ENCODE measurements at places on chromosomes 11 and 22.

DNA sequence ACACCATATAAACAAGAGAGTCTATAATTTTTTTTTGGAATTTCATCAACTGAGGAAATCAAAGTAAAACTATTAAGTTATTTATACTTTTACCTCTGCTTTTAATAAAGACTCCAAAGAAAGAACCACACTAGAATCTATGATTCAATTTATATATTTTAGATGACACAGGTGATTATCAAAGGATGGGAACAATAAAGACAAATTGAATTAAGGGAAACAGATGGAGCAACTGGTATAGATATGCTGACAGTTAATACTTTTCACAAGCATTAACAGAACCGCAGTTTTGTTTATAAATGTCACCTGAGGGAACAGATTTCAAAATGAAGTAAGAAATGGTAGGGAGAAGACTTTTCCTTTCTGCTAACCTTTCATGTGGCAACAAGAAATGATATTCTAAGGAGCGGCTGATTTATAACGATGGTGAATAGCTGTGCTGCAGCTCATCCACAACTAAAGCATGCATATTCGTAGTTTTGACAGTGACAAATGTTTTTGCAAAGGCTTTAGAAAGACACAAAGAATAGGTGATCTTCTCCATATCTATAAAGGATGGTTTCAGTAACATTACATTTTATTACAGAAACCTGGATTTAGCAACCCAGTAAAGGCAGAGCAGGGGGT is 1502.9 kb upstream of the RAG2 start:
- DNase-seq: no peak

GRCh38 chr11:3104051-3104714 is 47.0 kb upstream of the CARS1 start:
- DNase-seq: no peak

DNA sequence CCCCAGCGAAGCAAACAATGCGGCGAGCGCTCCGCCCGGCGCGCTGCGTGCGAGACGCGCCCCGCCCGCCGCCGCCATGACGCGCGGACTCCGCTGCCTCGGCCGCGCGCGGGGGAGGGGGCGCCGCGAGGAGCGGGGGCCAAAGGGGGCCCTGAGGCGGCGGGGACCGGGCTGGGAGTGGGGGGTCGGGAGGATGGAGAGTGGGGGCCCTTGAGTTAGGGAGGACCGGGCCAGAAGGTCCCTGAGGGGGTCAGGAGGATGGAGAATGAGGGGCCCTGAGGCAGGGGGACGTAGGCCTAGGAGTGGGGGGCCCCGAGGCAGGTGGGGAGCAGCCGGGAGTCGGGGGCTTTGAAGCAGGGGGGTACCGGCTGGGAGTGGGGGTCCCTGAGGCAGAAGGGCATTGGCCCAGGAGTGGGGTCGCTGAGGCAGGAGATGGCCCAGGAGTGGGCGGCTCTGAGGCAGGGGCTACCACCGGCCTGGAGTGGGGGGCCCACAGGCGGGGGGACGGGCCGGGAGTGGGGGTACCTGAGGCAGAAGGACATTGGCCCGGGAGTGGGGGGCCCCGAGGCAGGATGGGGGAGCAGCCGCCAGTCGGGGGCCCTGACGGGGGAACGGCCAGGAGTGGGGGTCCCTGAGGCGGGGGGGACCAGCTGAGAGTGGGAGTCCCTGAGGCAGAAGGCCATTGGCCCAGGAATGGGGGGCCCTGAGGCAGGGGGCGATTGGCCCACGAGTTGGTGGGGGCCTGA is at the start of gene BRD1:
Gene BRD1 (minus strand): TSS at position 21 of the 746 bp plus-strand sequence. CDS start 3,556 bp downstream, outside the sequence.
- DNase-seq: no peak

- no peak for DNase-seq
Observed at GRCh38 chr11:83044958-83045712, 26.6 kb downstream of the RAB30 start.

DNA sequence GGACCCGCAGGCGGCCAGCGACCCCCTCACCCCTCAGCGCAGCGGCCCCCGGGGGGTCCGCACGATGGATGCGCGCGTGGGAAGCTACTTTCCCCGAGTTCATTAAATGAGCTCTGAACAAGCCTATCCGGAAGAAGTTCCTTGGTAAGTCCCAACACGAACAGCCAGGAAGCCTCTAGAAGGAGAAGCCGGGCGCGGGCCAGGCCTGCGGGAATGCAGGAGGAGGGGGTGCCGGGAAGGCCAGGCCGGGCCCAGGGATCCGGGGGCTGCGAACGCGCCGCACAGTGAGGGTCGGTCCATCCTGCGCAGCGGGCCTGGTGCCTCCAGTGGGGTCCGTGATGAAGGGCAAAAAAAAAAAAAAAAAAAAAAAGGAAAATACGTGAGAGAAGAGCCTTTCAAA is 36.9 kb downstream of the TOLLIP start:
- DNase-seq: no peak

DNA sequence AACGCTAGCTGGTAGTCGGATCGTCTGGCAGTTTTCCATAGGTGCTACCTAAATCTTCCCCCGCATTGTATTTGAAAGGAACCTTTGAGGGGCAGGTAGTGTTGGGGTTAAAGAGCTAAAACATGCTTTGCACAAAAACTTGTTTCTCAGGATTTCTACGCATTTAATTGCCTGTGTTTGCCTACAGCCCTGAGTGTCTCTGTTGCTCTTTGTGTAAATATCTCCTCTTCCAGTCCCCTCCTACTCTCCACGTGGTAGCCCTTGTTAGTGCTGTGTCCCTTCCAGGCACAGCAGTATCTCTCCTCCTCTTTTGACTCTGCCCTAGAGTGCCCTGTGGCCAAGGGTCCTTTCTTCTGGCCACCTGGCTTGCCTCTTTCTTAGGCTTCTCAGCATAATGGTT is 81.7 kb downstream of the BARX2 start:
- DNase-seq: no peak

GRCh38 chr11:6721343-6721742 is 38.2 kb upstream of the MRPL17 start:
- DNase-seq: no peak

GRCh38 chr11:128789497-128790150 is 77.5 kb downstream of the KCNJ1 start:
- DNase-seq: no peak

DNA sequence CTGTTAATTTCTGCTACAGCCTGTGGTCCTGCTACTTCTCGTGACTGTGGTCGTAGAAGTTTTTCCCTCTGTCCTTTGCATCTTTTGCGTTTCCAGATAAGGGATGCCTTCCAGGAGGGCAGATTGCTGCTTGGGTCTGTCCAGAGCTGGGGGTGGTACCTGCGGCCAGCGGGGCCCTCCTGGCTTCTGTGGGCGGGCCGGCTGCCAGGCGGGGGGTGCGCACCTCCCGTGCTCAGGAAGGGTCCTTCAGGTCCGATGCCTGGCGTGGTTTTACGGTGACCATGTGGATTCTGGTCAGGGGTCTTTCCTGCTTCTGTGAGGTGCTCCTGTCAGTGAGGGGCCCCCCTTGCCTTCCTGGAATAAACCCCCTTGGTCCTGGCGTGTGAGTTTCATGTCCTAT is 84.8 kb downstream of the KCNQ1 start:
- DNase-seq: no peak

DNA sequence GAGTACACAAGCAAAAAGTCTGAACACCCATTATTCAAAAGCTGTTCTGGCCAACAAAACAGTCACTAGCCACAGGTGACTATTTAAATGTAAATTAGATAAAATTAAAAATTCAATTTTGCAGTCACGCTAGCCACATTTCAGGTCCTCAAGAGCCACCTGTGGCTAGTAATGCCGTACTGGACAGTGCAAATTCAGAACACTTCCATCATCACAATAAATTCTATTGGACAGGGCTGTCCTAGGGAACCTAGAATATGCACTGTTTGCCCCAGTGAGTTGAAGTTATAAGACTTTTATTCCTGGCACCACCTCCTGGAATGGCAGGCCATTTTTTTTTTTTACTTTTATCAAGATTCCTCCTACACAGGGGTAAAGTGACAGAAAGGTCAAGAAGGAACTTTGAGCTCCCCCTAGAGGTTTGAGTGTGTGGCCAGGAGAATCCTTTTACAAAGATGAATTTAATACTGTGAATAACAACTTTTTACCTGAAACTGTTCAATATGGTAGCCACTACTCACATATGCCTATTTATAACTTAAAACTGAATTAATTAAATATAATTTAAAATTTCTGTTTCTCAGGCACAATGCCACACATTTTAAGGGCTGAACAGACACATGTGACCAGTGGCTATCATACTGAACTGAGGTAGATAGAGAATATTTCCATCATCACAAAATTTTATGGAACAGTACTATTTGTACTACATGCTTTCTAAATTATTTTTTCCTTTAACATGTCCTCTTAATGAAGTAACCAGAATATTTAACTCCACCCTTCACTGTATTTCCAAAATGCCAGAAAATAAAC is 6.5 kb downstream of the MSANTD2 start:
- no peak for DNase-seq

DNA sequence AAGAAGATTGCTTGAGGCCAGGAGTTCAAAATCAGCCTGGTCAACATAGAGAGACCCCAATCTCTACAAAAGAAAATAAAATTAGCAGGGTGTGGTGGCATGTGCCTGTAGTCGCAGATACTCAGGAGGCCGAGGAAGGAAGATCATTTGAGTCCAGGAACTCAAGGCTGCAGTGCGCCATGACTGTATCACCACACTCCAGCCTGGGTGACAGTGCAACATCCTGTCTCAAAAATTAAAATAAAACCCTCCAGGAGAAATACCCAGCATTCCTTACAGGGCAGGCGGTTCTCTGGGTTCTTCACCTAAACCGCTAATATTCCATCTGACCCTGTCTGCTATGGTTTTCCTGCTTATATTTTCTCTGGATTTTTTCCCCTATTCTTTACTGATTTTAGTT is 13.5 kb downstream of the TCF20 start:
- DNase-seq: no peak

GRCh38 chr11:96282625-96283220 is 60.3 kb downstream of the MAML2 start:
- DNase-seq: no peak

GRCh38 chr11:16505481-16505880 is 149.1 kb upstream of the SOX6 start:
- DNase-seq: no peak

- no peak for DNase-seq
Observed at GRCh38 chr22:27329966-27330645, 471.4 kb downstream of the MN1 start.

DNA sequence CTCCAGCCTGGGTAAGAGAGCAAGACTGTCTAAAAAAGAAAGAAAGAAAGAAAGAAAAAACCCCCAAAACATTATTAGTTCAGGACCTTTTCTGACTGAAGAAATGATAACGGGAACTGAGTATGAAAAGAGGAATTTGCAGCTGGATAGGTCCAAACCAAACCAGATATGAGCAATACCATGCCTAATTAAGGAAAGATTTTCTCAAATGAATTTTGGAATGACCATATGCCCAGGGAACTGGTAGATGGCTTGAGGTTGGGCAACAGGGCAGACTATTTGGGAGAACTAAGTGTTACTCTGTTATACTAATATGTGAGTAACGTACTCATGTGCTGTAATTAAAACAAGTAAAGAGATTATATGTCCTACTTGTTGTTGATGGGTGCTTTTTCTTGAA is 186.1 kb downstream of the TMEM135 start:
- DNase-seq: no peak

GRCh38 chr11:102382384-102382783 is 35.4 kb downstream of the BIRC2 start:
- DNase-seq: no peak

DNA sequence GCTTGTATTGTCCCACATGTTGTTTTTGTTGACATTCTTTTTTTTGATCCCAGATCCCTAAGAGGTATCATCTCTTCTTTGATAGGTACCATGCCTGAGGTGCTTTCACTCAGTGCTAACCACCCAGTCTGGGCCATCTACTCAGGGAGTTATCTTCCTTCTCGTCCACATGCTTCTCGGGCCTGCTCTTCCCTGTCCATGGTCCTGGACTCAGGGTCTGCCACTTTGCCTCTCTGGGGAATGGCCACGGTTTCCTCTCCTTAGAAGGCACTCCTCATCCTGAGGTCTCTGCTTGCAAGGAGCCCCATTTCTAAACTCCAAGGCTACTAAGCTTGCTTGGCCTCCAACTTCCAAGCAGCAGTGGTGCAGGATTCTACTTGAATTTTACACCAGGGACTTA is 227.0 kb upstream of the NCAM1 start:
- DNase-seq: no peak

- no peak for DNase-seq
Observed at GRCh38 chr11:44946263-44946662, 4.4 kb downstream of the TP53I11 start.

DNA sequence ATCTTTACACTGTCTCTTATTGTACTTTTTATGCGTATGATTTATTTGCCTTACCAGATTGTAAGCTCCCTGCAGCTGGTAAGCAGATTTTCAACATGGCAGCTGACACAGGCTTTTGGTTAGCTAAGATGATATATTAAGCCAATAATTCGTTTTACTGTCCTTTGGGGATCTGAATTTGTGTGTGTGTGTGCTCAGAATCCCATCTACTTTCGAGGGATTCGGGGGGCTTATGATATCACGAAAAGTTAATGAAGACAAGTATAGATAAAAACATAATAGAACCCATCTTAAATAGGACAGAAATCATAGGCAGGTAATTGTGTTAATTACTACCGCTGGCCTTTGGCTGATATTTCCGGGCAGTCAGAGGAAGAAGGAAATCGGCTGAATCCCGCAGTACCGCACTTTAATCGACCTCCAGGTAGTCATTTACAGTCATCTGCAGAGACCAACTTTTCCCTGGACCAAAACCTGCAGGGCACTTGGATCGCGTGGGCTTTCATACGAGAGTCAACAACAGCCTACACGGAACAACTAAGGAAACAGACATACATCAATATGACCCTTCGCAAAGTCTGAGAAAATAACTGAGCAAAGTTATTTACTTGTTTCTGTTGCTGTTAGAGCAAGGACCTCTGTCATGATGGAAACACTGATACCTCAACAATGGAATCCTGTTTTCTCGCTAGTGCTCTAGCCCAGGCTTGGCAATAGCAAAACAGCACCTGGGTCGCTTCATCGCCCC is 802 bp downstream of the KBTBD3 start:
- DNase-seq: no peak

DNA sequence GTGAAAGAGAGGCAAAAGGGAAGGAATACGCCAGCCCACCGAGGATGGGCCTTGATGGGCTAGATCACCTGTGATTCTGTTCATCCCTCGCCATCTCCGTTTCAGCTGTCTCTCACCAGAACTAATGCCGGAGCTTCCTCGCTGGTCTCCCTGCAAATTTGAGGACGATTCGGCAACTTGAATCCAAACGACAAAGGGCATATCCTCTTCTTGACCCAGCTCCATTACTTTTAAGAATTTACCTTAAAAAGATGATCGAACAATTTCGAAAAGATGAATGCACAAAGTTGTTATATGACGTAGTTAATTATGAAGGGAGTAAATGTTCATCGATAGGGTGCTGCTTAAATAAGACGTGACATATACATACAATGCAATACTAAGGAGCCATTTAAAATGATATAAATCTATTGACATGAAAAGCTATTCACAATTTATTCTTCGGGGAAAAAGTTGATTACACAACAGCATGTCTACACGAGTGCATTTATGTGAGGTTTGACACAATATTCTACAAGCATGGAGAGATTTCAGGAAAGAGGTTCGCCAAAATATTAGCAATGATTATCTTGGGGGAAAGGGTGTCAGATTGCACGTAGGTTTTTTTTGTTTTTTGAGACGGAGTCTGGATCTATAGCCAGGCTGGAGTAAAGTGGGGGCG is 937 bp upstream of the FAM168A start:
- no peak for DNase-seq

Measured in NK-92 treated with Interleukin-12 subunit alpha and Interleukin-12 subunit beta, amount 100 ng/mL, for 24 hours (cell line).